ENCODE measurements at places on chromosomes 1 and 21.

- DNase-seq: no peak
Measured at GRCh38 chr1:44707112-44707881, 23.7 kb downstream of the RNU5D-1 start.

DNA sequence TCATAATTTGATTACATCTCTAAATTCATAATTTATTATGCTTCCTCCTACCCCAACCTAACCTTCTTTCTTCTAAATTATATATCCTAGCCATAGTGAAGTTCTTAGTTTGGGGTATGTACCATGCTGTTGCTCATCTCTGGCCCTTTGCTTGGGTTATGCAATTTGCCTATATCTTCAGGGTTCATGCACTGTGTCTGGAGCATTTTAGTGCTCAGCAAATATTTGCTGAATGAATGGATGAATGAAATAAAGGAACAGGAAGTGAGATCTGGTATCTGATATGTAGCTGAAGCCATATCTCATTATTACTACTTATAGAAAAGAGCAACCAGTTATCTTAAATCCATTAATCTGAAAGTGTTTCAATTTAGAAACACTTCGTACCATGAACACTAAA is 137.6 kb downstream of the GPATCH2 start:
- no peak for DNase-seq

GRCh38 chr1:203056516-203056915 is 29.3 kb downstream of the MYOG start:
- DNase-seq: no peak

DNA sequence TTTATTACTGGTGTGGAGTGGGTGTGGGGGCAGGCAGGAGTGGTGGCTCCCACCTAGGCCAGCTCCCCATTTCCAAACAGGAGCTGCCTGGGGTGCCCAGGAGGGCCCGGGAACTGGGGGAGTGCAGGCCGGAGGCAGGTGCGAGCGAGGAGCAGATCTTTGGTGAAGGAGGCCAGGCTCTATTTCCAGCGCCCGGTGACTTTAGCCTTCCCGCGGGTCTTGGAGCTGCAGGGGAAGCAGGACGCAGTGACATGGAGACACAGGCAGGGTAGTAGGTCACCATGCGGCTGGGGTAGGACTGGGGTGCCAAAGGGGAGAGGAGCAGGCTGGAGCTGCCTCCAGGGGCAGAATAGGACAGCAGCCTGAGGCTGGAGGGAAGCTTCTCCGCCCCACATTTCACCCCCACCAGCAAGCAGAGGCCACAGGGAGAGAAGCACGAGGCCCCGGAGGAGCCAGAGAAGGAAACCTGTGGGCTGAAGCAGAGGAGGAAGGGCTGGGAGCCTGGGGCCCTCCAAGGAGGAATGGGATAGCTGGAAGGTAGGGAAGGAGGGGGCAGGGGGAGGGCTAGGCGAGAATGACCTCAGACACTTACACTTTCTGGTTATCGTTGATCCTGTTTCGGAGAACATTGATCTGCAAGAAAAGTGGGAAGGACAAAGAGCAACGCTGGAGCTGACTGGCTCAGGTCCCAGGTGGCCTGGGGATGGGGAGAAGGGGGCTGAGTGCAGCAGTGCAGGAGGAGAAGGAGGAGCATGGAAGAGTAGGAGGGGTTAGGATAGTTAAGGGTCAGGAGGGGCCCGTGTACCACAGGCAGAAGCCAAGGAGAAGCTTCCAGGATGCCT is 18.2 kb downstream of the TNNT2 start:
- DNase-seq: no peak

DNA sequence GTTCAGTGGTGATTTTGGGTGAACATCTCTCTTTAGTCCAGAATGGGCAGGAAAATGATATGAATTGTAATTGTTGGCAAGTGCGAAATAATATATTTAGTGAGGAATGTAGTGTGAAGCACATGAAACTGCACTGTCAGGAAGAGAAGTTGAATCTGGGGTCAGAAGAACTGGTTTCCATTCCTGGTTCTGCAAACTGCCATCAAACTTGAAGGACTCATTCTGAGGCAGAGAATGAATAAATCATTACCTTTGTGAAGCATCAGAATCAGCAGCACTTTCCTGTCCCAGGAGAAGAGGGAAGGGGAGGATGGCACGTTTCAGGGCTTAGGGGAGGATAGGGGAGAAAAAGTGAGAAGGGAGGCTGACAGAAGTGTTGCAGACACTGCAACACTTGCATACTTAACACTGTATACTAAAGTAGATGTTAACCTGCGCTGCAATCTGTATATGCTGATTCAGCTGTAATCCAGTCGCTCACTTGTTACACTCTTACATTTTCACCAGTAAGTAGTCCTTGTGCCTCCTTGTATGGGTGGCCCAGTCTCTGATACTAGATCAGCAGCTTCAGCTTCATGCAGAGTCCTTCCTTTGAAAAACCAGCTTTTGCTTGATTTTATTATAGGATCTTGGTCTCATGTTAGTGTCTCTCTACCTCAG is 10.5 kb upstream of the RPTN start:
- no peak for DNase-seq

DNA sequence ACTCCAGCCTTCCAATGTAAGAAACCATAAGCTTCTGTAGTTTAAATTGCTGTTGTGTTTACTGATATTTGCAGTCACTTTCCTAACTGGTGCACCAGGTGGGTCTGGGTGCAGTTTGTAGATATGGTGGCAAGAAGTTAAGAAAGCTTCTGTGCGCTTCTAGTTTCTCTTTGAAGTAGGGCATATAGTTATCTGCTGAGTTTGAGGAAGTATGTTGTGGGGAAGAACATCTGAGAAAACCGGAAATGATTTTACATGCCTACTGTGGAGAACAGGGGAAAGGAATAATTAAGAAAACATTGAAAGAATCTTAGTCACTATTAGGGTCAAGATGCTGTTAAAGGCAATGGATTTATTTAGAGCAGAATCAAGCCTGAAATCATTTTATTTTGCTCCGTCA is 14.9 kb upstream of the SLC44A5 start:
- no peak for DNase-seq

GRCh38 chr1:245694753-245695195 is 540.0 kb downstream of the KIF26B start:
- no peak for DNase-seq

GRCh38 chr1:51697166-51697565 is 80.3 kb downstream of the OSBPL9 start:
- no peak for DNase-seq

GRCh38 chr1:240693036-240693435 is 81.1 kb upstream of the GREM2 start:
- no peak for DNase-seq

- no peak for DNase-seq
Measured at GRCh38 chr1:104720741-104721140, 971.0 kb downstream of the AMY1C start.

Data from activated T-helper 1 cell treated with Interleukin-2 at 50 U/mL for 16 hours (primary cell).